ENCODE measurements at places on chromosomes 2 and 18.
A peak's percentile ranks its signal among the peaks of the same experiment; 100 is the strongest.

- DNase-seq, result no peak
Measured at GRCh38 chr18:47120428-47120827, 29.9 kb downstream of the HDHD2 start.

GRCh38 chr2:241762933-241763369 lies 13.7 kb upstream of the GAL3ST2 start:
- peak; percentile 24 for DNase-seq

- DNase-seq, result no peak
Measured at GRCh38 chr2:170229744-170230143, 51.8 kb downstream of the MYO3B start.

GRCh38 chr2:195721042-195721441 lies 64.0 kb downstream of the SLC39A10 start:
- no peak for DNase-seq

GRCh38 chr2:40360652-40361051 lies 91.2 kb downstream of the SLC8A1 start:
- no peak for DNase-seq

- no peak for DNase-seq
Measured at GRCh38 chr2:122340246-122340645, 584.8 kb downstream of the TSN start.

- no peak for DNase-seq
Measured at GRCh38 chr2:211162911-211163310, 606.5 kb downstream of the CPS1 start.

DNA sequence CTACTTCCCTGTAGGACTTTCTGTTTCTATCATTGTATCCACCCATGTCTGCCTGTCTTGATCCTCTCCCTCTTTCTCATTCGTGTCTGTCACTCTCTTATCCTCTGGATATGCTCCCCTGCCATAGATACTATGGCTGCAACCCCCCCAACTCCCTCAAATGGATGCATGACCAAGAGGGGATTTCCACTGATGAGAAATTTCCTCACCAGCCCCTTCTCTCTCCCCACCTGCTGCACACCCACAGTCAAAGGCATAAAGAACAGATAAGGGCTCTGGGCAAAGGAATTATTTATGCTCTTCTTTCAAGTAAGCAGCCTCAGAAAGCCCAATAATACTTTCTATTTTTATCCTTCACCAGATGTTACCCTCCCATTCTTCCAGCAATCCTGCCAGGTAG lies 121.3 kb downstream of the FOXI3 start:
- no peak for DNase-seq

GRCh38 chr18:65093346-65093745 lies 657.5 kb upstream of the CDH7 start:
- DNase-seq, result no peak

DNA sequence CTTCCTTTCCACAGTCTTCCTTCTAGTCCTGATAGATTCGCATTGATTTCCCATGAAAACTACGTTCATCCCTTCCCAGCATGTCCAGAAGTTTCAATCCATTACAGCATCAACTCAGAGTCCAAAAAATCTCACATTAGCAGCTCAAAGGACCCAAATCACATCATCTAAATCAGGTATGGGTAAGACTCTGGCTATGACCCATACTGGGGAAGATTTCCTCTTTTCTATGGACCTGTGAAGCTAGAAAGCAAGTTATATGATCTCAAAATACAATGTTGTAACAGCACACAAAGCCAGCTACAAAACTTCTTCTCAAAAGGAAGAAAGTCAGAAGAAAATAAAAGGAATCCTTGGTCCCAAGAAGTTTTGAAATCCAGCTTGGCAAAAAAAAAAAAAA lies 5.7 kb upstream of the DCC start:
- DNase-seq, result no peak

DNA sequence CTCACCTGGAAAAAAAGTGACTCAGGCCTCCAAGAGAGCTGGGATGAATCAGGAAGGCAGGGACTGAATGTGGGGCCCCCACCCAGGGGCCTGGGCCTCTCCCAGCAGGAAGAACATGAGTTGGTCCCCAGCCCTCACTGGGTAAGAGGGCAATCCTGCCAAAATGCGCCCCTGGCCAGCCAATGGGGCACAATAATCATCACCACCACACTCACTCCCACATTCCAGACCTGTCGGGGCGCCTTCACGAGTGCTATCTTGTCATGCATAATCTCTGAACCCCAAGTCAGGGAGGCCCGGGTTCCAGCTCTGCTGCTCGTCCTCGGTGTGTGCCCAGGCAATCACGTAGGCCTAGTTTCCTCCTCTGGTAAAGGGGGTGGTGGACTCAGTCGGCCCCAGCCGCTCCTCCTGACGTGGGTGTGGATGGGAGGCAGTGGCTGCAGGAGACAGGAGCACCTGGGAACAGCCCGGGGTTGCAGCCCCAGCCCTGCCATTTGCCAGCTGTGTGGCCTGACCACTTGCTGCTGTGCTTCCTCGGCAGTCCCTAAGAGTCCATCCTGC lies 115.1 kb downstream of the CYP26B1 start:
- DNase-seq, result no peak

- no peak for DNase-seq
Measured at GRCh38 chr2:182545420-182546167, 118.8 kb upstream of the PDE1A start.

- no peak for DNase-seq
Measured at GRCh38 chr2:109633284-109633961, 19.3 kb downstream of the SOWAHC start.

- DNase-seq, result no peak
Measured at GRCh38 chr2:70991742-70992141, 2.9 kb downstream of the TEX261 start.

DNA sequence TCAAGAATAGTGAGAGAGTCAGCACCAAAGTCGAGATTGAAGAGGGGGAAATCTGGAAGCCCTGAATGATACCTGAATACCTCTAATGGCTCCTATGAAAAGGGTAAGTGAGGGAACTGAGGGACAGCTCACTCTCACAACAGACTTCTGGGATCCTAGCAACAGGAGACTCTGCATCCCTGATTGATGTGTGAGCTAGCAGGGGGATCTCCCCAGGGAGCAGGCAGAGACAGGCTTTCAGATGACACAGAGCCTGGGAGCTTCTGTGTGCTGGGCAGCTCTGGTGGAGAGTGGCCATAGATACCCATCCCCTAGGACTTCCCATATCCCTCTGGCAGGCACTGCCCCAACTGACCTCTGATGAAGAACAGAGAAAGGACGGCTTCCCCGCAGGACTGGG lies 206.2 kb downstream of the EXOC6B start:
- DNase-seq, result no peak

DNA sequence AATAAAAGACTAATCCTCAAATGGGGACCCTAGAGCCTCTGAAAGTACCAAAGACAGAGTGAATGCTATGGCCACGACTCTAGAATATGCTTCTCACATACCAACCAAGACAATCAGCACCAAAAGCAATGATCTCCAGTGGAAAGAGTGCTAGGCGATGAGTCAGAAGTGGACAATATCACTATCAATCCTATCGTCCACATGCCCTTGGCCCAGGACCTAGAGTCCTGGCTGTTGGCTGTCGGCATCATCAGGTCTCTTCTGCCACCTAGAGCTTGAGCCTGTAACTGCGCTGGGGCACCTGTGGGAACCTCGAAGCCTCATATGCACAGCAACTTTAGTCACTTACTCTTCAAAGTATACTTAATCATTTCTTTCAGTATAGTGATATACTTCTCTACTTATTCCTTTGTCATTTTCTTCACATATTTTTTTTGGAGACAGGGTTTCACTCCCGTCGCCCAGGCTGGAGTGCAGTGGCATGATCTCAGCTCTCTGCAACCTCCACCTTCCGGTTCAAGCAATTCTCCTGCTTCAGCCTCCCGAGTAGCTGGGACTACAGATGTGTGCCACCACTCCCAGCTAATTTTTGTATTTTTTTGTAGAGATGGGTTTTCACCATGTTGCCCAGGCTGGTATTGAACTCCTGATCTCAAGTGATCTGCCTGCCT lies 29.7 kb downstream of the NOL10 start:
- no peak for DNase-seq

DNA sequence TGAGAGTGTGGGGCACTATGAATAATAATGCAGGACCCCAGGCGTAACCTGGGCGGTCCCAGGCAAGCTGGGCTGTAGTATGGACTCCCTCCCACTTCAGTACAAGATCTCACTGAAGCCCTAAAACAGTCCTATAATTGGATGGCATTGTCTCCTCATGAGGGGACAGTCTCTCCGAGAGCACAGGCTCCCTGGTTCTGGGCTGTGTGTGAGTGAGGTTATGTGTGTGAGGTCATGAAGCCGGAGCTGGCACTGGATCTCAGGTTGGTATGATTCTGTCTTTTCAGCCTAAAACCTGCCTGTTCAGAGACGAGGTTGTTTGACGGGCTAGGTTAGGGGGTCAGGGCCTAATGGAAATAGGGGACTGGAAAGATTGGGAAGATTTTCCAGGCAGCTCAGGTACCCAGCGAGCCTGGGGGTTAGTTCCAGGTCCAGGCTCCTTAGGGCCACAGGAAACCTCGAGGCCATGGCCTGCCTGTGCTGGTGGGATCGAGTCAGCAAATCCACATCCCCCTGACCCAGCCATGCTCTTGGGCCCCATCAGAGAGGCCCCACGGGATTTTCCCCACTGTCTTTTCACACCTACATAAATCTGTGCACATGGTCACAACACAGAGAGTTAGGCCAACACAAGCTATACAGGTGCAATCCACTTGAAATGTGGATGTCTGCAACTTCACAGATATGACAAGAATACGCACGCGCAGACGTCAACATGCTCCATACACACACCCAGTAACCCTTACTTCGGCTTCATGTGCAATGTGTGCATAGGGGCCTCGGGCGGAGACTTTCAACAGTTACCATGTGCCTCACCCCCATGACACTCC lies 94.8 kb downstream of the INHBB start:
- no peak for DNase-seq

DNA sequence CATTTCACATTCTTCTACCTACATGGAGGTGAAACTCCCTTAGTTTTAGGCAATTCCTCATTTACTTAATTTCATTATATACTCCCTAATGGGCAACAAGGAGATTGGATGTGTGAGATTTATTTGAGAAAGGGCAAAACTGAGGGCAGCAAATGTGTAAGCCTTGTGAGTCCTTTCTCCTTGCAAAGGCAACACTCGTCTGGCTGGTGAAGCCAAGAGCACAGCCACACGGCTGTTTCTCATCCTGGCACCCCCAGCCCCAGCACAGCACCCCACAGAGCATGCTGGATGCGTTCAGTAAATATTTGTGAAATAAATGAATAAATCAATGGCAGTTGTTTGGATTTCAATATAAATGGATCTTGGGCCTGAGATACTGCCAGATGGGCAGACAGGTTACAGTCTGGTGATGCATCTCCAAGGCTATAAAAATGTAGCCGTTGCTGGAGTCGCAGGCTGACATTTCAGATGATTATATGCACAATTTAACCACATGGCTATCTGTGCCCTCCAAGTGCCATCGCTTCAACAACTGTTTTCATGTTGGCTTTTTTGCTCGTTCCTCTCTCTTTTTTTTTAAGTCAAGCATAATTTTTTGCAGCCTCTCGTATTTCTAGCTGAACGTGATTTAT lies 154.1 kb upstream of the REV1 start:
- DNase-seq, result no peak

DNA sequence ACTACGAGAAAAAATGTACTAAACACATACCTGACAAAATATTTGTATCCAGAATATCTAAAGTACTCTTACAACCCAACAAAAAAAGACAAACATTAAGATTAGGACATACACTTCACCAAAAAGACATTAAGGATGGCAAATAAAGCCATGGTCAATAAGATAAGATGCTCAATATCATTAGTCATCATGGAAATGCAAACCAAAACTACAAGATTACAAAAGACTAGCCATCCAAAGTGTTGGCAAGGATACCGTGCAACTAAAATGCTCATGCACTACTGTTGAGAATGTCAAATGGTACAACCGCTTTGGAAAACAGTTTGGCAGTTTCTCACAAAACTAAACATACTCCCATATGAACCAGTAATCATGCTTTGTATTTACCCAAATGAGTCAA lies 29.7 kb downstream of the MAP3K2 start:
- no peak for DNase-seq

DNA sequence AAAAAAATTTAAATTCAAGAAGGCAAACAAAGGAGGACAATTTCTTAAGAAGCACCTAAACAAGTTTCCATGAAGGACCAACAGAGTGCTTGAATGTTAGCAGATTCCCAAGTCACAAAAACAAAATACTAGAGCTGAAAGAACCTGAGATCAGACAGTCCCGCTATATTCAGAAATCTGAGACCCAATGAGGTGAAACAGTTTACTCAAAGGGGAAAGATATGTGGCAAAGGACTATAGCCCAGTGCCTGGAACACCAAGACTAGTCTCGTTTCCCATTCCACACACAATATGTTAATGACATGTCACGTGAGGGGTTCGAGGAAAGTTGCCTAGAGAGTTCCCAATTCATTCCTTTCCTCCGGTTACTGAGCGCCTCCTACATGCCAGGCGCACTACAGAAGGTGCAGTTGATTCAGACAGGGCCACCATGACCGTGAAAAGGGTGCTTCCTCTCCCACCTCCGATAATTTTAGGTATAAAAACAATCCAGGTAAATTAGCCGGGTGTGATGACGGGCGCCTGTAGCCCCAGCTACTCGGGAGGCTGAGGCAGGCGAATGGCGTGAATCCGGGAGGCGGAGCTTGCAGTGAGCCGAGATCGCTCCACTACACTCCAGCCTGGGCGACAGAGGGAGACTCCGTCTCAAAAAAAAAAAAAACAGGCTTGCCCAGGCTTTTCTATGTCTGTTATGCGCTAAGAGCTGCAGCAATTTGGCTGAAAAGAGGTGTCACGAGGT lies 617 bp downstream of the SRBD1 start:
- DNase-seq, result peak; percentile 6

- no peak for DNase-seq
Measured at GRCh38 chr2:167293943-167294775, 405.9 kb downstream of the XIRP2 start.

DNA sequence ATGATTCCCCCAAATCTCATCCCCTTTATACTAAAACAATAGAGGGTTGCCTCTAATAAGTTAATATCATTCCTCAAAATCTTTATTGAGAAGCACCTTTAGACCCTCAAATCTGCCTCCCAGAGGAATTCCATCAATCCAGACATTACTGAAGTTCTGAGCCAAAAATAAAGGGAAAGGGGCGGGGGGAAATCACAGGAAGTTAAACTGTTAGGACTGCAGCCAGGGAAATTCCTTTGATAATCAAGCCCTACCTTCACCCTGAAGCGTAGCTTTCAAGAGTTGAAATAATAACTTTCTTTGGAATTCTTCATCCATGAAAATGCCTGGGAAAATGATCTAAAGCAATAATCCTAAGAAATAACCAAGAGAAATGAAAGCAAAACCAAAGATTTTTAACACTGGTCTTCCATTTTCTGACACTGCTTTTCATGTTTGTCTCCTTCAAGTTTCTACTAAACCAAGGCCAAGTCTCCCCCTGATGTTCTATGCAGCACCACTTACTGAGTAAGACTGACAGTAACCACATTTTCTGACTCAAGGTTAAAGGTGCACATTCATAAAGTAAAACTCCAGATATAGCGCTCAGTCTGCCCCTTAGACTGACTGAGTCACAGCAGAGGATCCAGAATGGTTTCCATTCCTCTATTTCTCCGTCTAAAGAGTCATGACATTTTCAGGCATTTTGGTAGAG lies 78.2 kb downstream of the TCF4 start:
- no peak for DNase-seq
